Activated CD8-positive, alpha-beta memory T cell treated with anti-CD3 and anti-CD28 coated beads for 1 hour (primary cell): ENCODE measurements at places on chromosomes 16 and 17.

GRCh38 chr16:28573738-28574718 lies 20.3 kb downstream of the SGF29 start:
- no peak for DNase-seq

GRCh38 chr17:75673487-75673886 lies 6.3 kb downstream of the SAP30BP start:
- DNase-seq = no peak

DNA sequence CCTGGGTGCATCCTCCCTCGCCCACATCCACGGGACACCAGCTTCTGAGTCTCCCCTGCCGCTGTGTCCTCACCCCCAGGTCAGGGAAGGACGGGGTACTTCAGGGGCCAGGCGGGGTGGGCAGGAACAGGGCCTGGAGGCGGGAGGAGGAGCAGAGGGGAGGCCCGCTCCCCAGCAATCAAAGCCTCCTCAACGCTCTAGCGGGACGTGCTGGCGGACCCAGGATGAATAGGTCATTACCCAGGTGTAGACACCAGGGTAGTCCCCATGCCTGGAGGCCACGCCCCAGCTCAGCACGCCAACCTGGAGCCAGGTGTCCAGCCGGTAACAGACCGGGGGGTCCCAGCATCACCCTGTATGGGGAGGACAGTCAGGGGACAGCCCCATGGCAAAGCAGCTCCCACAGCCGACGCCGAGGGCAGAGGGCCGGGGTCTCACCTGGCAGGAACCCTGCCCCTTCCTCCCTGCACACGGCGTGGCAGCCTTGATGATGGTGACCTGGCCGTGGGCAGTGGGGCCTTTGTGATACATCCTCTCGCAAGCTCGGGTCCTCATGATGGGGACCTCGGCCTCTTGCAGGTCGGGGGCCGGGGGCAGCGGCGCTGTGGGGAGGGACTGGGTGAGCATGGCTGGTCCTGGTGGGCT lies 24.2 kb downstream of the TPSD1 start:
- DNase-seq = no peak

DNA sequence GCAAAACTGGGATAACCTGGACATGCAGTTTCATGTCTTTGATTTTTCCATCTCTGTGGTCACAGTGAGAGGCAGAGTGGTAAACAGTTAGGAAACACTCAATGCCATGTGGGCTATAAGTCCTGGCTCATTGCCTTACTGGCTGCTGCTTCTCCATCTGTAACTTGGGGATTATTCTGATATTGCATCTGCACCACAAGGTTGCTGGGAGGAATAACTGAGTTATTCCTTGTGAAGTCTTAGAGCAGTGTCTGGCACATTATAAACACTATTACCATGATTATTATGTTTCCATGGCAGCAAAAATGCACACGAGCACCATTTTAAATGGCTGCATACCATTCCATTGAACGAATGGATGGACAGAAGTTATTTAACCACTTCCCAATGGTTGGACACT lies 111.7 kb upstream of the CDH5 start:
- no peak for DNase-seq

- no peak for DNase-seq
Observed at GRCh38 chr16:83472776-83473501, 334.8 kb upstream of the HSBP1 start.

DNA sequence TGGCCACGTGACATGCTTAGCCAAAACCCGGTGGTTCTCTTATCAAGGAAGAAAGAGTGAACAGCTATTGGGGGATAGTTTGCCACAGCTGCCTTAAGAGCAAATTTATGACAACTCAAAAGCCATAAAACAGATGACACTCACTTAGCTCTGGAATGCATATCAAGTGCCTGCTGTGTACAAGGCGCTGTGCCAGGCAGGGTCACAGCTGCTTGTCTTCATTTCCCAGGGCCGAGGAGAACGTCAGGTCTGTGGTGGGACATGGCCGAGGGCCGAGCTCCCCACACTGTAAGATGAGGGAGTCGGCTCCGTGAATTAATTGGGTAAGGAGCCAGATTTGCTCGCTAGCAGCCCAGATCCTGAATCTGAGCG lies 14.0 kb downstream of the EEF2K start:
- no peak for DNase-seq

- DNase-seq = no peak
Observed at GRCh38 chr16:65446427-65446826, 324.6 kb upstream of the CDH11 start.

DNA sequence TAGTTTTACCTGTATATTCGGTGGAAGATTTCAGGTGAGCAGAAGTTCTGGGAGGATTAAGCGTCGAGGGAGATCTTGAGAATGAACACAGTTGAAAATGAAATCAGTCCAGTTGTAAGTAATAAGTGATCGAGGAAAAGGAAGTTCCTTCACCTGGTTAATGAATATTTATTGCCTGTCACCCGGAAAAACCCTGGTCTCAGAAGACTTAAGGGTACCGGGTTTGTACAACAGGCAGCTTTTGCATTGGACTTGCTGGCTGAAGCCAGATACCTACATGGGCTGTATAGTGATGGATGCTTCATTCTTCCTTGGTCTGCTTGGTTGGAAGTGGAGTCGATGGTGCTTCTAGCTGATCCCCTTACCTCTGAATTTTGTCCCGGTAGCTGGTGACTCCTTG lies 72.7 kb downstream of the PRKCA start:
- DNase-seq = no peak

DNA sequence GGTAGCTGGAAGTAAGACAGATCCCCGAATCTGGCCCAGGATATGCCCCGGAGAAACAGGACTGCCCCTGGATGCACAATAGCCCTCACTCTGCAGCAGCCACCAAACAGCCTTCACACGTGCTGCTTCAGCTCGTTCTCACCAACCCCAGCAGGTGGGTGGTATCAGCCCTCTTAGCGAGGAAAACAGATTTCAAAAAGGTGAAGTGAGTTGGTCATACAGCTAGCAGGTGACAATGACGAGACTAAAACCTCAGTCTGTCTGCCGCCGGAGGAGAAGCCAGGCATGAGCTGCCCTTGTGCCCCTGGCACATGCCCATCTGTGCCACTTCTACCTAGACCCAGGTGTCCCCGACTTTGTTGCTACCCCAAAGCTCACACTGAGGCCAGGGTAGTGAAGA lies 92.4 kb downstream of the YPEL2 start:
- no peak for DNase-seq

DNA sequence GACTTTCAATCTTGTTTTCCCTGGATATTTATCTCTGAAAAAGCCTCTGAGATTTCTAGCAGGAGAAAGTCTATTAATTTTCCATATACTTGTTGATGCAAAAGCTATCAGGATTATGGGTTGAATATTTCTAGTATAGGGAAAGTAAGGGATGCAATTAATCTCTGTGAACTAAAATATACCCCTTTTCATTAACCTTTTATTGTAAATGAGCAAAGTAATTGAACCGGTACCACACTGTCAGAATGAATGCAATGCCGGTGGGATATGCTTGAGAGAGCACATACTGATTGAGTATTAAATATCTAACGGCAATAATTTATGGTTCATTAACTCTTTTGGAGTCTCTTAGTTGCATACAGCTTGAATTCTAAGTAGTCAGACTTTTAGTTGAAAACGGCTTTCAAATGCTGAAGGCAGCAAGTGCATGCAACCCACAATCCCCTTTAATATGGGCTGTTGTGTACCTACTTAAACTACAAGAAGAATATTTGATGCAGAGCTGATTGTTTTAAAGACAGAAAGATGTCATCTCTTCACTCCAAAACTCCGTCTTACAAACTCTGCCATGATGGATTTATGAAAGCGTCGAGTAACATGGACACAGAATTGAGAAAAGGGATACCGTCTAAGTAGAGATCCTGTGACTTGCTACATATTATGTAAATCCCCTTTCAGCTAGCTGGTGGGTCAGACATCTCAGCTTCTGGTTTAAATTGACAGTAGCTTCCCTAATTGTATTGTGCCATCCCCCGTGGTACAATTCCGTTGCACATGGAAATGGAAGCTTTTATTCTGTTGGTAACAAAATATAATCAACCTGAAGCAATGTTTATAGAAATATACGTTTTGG lies 141.3 kb upstream of the CDH8 start:
- no peak for DNase-seq

DNA sequence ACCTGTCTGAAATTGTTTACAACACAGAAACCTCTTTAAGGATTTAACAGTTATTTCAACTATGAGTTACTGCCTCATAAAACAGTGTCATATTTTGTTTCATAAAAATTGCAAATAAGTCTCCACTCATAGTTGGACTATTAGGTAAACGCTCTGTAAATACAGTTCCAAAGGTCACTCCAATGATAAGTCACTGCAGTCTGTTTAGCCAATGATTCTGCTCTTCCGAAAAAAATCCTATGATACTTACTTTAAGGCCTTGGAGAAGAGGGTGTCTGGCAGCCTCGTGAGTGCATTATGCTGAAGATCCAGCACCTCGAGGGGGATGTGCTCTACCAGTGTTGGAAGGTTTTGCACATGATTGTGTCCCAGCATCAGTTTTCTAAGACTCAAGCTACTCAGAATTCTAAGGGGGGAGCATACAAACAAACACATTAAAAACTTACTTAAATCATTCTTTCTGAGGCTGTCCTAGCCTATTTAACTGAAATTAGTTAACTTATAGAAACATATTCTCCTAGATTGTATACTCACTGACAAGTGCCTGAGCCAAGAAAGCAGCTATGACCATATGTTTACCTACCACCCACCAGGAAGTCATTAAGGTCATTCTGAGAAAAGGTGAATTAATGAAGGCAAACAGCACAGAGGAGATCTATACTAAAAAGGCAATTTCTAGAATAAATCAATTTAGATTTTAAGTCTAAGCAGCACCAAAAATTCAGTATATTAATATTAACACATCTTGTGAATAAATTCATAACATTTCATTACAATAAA lies 41.1 kb downstream of the MARVELD3 start:
- no peak for DNase-seq

GRCh38 chr16:85202051-85202601 lies 89.9 kb upstream of the CIBAR2 start:
- no peak for DNase-seq

- no peak for DNase-seq
Observed at GRCh38 chr17:64565563-64565962, 58.8 kb downstream of the CEP95 start.

DNA sequence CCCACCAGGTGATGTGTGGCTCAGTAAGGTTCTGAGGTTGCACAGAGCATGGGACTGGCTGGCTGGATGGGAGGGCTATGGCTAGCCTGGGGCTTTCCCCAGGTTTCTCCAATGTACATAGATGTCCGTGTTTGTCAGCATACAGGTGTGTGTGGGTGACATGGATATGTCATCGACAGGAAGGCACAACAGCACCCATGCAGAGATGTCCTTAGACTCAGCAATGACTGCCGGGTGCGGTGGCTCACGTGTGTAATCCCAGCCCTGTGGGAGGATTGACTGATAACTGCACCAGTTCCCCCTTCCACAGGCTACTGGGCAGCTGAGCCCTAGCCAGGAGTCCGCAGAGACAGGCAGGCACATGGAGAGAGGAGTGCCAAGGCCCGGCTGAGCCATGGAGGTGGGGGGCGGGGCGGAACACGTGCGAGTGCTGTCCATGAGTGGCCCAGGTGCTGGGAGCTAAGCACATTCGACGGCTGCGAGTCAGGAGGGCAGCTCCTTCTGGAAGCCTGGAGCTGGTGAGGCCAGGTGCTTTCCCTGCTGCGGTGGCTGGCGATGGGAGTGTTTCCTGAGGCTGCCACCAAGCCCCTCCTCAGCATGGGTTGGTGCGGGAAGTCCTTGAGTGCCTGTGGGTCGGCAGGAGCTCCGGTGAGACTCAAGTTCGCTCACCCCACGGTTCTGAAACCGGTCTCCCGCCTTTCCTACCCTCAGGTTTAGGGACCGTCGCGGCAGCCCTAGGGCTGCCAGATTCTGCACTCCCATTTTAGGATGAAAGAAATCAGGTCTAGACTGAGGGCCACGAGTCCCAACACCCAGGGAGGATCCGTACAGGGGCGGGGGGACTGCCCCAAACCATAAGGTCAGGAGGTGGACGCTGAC lies 858 bp upstream of the ASPSCR1 start:
- DNase-seq = no peak

DNA sequence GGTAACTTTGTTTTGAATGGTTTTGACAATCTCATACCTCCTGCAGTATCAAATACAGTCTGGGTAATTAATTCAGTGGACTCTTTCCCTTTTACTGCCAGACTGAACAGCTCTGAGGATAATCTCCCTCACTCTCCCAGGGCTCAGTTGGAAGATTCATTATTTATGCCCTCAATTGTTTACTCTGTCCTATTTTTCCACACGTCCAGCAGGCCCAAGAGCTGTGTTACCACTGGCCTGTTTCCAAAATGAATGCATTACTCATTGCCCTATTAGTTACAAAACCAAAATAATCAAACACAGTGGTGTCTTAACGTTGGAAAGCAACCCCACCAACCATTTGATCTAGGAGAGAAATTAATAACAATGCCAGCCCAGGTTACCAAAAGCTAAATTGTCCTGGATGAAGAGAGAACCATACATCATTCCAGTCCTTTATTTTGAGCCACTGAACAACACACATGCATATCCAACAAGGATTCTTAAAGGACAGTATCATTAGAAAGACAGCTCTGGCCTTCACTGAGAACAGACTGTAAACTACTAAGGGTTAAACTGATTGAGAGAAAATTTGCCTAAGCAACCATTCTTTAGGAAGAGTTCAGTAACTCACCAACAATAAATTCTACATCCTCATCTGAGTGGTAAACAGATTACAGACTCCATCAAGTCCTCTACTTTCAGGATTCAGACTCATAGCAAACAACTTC lies 34.5 kb downstream of the FAM222B start:
- DNase-seq = no peak

DNA sequence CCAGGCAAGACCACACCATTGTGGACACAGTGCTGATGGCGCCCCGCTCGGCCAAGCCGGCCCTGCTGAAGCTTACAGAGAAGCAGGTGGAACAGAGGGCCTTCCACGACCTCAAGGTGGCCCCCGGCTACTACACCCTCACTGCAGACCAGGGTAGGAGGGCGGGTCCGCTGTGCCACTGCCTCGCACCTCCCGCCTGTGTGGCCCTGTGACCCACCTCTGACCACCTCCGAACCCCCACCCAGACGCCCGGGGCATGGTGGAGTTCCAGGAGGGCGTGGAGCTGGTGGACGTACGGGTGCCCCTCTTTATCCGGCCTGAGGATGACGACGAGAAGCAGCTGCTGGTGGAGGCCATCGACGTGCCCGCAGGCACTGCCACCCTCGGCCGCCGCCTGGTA lies 21.1 kb downstream of the ITGB4 start:
- DNase-seq = no peak

DNA sequence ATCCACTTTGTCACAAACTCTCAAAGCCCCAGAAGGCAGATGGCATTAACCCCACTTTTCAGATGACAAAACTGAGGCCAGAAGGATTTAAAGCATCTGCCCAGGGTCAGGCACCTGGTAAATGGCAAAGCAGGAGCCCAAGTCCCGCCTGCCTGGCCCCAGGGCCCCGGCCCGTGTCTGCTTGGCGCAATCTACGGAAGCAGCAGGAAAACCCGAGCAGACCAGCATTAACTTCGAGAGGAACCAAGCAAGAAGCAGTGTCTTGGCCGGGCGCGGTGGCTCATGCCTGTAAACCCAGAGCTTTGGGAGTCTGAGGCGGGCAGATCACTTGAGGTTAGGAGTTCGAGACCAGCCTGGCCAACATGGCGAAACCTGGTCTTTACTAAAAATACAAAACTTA lies 21.6 kb downstream of the RTN4RL1 start:
- DNase-seq = no peak
